Astrocyte of the spinal cord (primary cell): ENCODE measurements at places on chromosomes 5 and 9.

DNA sequence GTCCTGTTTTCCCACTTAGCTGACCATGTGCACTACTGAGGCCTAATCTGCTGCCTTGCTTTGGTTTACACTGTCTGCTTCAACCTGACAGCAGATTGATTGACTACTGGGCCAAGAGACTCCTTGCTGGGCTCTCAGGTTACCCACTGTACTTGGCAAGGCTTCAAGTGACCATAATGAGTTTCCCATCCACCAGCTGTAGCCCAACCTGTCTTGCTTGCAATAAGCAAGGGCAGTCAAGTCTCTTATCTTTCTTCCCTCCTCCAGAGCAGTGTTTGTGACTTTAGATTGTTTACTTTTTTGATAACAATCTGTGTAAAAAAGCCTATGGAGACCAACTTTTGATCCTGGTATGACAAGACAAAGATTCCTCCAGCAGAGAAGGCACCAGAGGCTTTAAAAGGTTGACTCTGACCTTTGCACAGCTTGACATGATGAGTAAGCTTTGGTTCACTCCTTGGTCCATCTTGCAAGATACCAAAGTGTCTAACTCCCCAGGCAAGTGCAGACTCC lies 912.3 kb upstream of the SEMA6A start:
- DNase-seq, result no peak

GRCh38 chr9:17063535-17064135 lies 71.2 kb upstream of the CNTLN start:
- peak; percentile 53 for DNase-seq

DNA sequence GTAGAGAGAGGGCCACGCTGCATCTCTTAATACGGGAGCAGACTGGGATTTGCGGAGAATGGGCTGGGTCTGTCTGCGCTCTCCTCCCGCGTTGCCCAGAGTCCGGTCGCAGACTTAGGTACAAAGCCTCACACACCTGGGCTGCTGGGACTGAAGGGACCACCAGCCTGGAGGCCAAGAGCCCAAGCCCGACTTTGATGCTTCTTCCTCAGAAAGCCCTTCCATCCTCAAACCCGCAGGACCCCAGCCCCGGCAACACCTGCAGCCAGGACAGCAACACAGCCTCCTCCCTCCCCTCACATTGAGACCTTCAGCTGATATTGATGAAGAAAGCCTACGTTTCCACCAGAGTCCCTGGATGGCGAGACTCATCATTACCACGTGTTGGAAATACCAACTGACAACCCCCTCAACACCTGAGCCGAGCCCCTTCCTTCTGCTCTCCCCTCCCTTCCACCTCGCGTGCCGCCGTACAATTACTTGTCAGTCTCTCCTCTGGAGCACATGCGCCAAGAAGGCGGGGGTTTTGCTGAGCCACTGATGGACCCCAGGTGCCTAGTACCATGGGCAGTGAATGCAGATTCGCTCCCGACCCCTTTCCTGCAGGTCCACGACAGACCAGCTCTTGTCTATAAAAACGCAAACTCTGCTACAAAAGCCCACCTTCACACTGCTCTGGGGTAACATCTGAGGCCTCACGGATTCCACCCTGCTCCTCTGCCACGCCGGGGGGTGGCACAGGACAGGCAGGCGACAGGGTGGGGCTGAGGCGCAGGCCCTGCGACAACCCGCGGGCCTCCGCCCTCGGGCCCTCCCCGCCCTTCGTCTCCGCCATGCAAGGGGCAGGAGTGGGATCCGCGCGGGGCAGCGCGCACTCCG lies 841 bp downstream of the ASB6 start:
- no peak for DNase-seq

GRCh38 chr9:88272986-88273385 lies 115.3 kb upstream of the SPIN1 start:
- no peak for DNase-seq

DNA sequence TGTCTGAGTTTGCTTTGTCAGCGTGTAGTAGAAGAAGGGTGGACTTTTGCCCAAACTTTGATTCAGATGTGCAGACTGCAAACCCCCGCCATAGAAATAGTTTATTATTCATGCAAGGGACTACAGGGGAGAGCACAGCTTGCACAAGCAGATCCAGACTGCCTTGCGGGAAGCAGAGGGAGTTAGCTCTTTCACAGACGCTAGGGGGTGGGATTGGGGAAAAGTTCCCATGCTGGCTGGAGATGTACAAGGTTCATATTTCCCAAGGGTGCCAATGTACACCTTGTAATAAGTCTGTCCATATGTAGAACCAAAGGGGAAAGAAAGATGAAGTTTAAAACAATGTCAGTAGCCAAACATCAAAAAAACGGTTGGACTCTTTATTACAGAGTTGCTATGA lies 749.7 kb upstream of the COX7C start:
- DNase-seq, result no peak

DNA sequence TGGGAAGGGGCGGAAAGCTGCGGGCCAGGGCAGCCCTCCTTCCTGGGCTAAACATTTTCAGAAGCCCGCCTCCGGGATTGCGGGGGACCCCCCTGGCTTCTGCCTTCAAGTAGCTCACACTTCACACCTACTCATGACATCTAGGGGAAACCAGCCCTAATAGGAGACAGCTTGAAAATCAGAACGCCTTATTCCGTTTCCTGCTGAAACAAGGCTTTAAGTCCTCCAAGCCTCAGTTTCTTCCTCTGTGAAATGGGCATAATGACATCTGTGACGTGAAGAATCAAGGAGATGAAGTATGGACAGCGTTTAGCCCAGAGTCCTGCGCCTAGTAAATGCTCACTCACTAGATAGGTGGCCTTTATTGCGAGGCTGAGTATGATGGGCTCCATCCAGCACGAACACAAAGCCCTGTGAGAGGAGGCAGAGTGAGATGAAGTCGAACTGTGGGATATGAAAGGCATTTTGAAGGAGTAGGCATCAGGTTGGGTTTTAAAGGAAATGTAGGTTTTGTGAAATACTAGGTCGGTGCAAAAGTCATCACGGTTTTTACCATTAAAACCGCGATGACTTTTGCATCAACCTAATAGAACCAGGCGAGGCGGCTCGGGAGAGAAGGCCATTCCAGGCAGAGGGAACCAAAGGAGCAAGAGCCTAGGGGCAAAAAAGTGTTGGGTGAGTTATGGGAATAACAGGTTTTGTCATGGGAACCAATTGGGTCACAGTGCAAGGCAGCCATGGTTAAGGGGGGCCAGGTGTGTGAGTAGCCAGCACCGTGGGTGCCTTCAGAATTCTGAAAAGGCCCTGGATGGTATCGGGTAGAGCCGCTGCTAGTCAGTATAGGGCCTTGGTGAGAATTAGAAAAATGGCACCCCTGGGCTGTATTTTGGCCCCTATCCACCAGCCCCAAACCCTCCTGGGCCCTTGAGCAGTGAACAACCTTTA lies 1.0 kb upstream of the TSC1 start:
- DNase-seq, result no peak

DNA sequence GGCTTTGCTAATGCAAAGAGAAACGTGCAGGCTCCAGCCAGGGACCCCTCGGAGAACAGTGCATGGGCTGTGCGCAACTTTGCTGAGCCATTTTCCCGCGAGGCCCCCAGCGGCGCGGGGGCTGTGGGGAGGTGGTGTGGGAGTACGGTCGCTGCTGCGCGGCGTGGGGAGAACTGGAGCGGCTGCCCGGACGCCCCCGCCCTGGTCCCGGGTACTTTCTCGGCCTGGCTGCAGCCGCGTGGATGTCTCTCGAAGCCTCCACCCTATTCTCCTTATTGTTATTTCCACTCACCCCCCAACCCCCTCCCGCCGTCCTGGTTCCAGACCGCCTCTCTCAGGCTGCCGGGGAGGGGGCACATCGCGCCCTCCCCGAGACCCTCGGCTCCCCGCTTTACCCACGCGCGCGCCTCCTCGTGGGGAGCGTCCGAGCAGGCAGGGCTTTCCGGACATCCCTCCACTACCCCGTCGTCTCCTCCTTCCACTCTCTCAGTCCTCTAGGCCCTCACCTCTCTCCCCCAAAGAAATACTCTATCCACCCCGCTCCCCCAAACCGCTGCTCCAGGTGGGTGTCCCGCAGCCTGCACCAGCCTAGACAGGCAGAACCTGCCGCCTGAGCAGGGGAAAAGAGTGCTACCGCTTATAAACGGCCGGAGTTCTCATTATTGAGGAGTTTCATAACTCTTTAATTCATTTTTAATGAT lies 68.6 kb upstream of the TBCA start:
- no peak for DNase-seq

DNA sequence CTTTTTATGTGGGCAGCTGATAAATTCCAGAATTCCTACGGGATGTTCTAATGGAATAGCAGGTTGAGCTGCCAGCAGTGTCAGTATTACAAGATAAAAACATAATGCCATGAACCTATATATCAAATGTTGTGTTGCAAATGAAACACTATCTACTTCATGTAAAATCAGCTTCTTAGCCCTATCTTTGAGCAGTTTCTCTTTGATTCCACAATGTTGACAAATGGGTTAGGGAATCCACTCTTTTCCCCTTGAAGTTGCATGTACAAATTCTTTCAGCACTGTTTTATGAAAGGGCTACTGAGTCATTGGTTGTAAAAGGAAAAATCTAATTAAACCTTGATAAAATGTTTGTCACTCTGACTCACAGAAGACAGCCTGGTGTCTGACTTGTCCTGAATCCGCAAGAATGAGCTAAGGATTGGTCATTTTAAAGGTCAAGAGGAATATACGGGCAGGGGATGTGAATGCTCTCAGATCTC lies 950.6 kb upstream of the NUDT12 start:
- DNase-seq, result peak; percentile 79

GRCh38 chr5:2293906-2294305 lies 411.2 kb upstream of the IRX4 start:
- DNase-seq, result no peak

DNA sequence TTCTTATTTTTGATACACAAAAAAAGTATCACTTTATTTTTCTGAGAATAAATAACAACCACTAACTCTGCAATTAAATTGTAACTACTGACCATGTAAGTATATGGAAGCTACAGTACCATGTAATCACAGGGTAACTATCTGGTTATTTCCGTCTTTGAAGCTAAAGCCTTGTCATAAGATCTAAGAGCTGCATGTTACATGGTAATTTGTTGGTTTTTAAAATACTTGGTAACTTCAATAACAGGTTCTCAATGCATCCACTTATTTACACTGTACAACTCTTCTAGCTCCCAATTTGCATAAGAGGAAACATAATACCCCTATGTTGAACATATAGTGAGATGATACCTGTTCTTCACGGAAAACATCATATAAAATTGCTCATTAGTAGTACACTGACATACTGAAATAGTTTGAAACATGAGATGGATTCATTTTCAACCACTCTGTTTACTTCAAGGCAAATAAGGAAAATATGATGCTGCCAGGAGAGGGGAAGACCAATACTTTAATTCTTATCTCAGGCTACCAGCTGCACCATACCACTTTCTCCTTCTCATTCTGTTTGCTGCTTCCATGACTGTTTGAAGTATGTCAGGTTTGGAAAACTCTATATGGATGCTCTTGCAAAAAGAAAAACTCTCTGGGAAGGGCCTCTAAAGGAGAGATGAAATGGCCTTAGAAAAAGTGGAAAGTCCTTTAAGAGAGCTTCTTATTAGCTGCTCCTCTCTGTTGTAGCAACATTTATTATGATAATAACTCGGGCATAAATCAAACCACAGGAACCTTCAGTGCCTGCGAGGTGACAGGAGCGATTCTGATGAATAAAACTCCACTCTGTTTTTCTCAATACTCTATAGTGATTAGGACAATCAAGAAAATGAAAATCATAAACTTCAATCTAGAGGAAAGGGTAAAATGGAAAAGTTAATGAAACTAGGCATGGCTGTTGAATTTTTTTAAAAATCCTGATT lies 150.2 kb downstream of the KIAA0825 start:
- DNase-seq, result no peak

DNA sequence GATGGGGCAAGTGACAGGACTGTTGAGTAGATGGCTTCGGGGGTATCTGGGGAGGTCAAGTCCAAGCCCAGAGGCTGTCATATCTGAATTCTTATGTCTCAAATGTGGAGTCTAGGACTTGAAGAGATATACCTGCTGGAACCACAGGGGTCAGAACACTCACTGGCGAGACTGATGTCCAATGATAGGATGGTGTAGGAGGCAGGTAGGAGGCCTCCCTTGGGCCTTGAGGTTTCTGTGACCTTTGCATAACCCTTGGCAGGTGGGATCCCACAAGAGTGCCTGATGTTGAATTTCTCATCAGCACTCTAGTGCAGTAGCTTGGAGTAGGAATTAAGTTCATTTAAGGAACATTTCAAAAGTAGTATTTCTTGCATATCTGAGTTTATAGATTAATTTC lies 2.8 kb downstream of the CCL21 start:
- no peak for DNase-seq

- DNase-seq, result no peak
Measured at GRCh38 chr9:130174025-130174424, 1.8 kb downstream of the NCS1 start.

DNA sequence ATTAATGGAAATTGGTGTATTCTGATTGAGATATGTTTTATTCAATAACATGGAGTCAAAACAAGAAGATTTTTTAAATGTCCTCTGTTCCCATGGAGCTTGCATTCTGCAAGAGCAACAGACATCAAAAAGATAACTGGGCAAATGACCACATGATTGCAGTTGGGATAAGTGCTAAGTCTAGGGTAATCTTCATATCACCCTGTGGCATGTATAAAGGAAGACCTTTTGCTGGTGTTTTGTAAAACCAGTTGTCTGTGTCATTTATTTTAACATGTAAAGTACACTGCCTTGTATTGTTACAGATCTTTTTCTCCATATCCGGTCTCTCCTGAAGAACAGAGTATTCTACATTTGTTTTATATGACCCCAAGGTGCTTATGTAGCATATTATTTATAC lies 44.0 kb downstream of the PTCD2 start:
- no peak for DNase-seq

DNA sequence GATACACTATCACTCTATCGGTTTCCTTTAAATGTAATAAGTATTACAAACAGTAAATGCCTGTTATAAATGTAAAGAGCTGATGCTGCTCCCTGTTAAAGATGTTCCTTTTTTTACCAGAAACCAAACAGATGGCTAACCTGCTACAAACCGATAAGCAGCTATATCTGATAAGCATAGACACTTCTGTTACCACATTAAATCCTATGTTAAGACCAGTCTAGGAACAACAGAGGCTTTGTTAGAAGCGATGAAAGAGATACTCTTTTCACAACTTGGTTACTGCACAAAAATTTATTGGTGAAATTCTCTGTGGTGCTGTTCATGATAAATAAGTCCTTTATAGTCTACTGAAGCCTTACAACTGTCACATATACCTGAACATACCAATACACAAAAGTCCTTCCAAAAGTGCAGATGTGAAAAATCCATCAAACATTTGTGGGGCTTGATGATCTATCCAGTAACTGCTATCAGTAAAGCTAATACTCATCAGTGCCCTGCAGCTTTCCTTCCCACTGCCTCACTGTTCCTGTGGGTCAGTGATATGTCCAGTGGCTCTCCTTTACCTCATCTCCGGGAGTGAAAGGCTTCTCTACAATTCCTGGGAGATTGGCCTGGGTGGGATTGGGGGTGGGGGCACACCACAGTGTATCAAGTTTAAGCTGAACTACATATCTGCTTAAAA lies 25.8 kb upstream of the PRXL2C start:
- no peak for DNase-seq
